ENCODE measurements at places on chromosomes 3 and 15.
A peak's percentile ranks its signal among the peaks of the same experiment; 100 is the strongest.

- no peak for DNase-seq
Observed at GRCh38 chr3:18046131-18046915, 303.9 kb upstream of the TBC1D5 start.

- DNase-seq: no peak
Observed at GRCh38 chr3:174441588-174442301, 417.4 kb upstream of the NAALADL2 start.

- no peak for DNase-seq
Observed at GRCh38 chr3:149221783-149222517, at the start of gene CP. Gene CP, minus strand, starts transcription at chr3:149221829. Its CDS starts 37 bp downstream, at chr3:149221792.

DNA sequence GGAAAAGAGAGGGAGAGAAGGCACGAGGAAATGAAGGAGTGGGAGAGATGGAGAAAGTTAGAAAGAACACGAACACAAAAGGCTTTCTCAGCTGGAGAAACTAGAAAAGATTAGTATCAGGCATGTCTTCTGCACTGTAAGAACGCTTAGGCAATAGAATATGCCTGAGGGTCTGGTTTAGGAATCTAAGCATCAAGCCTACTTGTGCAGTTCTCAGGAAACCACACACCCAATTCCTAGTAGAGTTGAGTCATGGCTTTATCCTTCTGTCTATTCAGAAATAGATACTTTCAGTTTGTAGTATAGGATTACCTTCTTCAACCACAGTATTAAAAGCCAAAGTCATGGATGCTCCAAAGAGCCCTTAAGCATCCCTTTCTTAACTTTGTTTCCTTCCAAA lies 969.4 kb downstream of the NTRK3 start:
- DNase-seq: peak; percentile 89

DNA sequence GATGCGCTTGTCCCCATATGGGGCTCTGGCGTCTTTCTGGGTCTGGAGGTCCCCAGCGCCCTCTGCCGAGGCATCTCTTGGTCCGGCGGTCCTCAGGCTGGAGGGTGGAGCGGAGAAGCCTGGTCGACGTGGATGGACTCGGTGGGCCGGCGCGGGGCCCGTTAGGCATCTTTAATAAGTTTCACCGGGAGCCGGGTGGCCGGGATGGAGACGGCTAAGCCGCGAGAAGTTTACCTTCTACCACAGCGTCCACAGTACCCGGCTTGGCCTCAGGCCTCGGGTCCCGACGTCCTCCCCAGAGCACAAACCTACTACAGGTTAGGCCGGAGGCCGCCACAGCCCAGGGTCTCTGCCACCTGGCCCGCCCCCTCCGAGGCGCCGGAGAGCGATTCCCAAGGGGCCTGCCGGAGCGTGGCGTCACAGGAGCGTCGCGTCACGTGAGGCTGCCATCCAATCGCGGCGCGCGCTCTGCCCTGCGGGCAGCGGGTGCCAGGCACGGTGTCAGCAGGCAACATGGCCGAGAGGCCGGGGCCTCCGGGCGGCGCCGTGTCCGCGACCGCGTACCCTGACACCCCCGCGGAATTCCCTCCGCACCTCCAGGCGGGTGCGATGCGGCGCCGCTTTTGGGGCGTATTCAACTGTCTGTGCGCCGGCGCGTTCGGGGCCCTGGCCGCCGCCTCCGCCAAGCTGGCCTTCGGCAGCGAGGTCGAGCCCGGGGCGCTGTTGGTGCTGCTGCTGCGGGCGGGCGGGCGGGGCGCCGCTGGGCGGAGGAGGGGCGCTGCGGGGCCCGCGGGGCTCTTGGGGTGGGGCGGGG lies at the start of gene TMEM42:
Gene TMEM42, plus strand, starts transcription at position 501 of the 814 bp plus-strand sequence. Its CDS starts 13 bp downstream, at position 514.
- peak; percentile 53 for DNase-seq

DNA sequence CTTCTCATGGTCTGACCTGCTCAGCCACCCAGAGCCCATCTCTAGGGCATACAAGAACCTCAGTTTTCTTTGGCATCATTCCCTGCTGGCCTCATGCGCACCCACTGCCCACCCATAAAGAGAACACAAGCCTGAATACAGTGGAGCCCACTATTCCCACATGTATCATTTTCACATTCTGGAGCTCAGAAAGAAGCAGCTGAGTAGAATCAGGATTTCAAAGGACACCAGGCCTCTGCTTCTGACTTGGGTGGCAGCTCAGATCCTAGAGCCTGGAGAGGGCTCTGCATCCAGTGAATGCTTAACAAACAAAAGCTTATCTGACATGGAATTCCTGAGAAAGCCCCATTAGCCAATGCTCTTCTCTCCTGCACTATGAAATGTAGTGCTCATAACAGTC lies 34.7 kb downstream of the RBP2 start:
- DNase-seq: no peak

- no peak for DNase-seq
Observed at GRCh38 chr3:51642462-51642861, 28.6 kb upstream of the TEX264 start.

DNA sequence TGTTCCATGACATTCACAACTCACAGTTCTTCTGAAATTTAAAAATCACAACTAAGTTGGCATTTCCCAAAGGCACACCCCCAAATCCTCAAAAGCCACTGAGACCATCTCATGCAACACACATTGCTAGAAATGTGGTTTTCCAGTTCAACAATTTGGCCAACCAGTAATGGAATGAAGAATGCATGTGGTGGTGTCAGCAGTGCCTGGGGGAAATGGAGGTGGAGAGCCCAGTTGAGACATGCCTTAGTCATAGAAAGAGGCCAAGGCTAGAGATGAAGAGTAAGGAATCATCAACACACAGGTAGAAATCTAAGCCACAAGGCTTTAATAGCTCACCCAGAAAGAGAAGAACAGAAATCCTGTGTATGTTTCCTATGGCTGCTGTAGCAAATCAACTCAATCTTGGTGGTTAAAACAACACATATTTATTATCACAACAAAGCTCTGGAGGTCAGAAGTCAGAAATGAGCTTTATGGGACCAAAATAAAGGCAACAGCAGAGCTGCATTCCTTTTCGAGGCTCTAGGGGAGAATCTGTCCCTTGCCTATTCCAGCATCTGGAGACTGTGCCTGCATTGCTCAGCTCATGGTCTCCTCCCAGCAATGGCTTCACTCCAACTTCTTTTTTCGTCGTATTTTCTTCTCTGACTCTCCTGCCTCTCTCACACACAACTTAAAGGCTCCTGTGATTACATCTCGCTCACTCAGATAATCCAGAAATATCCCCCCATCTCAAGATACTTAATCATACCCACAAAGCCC lies 54.0 kb downstream of the SNTN start:
- DNase-seq: no peak

- no peak for DNase-seq
Observed at GRCh38 chr3:47533481-47533880, 20.0 kb upstream of the ELP6 start.

DNA sequence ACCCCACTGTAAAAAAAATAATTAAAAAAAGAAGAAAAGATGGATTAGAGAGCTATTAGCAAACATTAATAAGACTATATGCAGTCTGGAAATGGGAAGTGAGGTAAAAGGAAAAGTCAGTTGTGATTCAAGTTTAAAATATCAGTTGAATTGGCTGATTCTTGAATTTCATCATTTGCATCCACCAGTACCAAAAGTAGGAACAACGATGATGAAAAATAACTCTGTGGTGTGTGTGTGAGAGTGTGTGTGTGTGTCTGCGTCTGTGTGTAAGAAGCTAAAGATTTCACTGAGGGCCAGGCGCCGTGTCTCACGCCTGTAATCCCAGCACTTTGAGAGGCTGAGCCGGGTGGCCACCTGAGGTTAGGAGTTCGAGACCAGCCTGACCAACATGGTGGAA lies 56.0 kb upstream of the SLC4A7 start:
- no peak for DNase-seq

DNA sequence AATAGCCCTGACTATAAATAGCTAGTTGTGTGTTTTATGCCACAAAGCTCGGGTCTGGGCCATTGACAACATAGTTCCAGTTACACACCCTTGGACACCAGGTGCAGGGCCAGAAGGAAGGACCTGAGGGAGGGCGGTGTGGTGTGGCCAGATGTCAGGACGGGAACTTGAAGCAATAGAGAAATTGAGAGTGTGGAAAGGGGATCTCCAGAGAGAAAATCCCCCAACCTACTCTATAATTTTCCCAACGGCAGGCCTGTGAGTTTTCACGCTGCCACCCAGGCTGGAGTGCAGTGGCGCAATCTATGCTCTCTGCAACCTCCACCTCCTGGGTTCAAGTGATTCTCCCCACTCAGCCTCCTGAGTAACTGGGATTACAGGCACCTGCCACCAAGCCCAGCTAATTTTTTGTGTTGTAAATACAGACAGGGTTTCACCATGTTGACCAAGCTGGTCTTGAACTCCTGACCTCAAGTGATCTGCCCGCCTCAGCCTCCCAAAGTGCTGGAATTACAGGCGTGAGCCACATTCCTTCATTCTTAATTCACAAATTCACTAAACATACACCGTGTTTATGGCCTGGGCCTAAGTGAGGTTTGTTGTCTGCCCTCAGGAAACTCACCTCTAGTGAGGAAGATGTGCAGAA lies 70.8 kb upstream of the KLF13 start:
- no peak for DNase-seq

GRCh38 chr3:20741381-20741780 lies 555.4 kb upstream of the SGO1 start:
- DNase-seq: no peak

DNA sequence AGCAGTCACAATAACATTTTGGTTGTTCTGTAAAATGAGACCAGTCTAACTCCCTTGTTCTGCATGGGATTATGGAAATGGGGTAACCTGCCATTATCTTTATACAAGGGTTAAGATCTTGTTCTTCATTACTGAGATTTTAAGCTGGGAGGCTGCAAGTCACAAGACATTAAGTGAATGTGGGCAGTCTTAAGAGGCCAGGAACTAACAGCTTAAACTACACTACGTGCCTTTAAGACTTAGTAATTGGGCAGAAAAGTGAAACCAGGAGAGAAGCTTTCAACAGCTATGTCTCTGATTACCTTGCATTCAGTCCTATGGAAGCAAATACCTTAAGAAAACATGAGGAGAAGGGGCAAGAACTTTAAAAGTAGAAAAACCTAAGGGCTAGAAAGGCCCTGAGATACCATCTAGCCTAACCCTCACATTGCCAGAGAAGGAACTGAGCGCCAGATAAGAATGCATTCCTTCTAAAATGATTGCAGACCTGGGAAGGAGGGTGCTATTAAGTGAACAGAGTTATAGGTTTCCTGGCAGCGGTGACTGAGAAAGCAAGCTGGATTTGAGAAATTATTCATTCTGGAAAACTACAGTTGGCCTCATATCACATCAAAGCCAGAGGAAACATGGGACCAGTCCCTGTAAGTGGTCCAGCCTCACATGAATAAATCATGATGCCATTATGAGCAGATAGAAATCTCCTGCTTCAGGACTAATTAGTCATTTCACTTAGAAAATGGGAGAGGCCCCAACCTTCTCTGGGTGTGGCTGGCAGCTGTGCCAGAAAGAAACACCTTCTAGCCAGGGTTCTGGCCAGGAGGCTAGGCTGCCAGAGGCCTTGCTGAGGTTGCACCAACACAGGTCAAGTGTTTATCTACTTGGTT lies 32.9 kb downstream of the DAPK2 start:
- DNase-seq: no peak

GRCh38 chr3:194100856-194101390 lies 35.0 kb upstream of the HES1 start:
- DNase-seq: no peak

- DNase-seq: peak; percentile 28
Observed at GRCh38 chr15:70748281-70748747, 15.0 kb downstream of the UACA start.

DNA sequence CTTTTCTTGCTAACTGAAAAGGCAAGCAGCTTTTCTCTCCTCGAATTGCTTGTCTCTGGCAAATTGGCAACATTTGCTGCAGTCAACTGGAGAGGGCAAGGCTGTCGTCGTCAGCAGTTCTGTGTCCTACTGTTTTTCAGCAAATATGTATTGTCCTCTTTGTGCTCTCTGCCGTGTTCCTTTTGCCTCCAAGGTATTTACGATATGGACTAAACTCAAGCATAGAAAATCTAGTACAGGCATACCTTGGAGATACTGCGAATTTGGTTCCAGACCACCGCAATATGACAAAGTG lies 558 bp upstream of the SLC30A4 start:
- no peak for DNase-seq

DNA sequence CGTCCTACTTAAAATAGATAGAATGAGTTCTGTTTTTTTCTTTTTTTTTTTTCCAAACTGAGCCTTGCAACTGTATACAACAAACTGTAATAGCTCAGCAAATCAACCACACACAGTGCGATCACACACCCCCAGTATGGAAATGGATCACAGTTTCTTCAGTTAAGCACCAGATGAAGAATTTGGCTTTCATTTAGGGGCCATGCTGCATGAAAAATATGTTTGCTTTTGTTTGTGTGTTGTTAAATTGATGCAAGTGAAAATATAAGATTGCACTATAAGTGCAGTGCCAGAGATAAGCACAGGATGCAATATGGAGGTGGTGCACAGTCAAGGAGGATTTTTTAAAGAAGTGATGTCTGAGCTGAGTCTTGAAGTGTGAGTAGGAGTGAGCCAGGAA lies 17.8 kb downstream of the CCDC54 start:
- DNase-seq: no peak

- no peak for DNase-seq
Observed at GRCh38 chr3:123799544-123800361, 84.4 kb downstream of the MYLK start.

DNA sequence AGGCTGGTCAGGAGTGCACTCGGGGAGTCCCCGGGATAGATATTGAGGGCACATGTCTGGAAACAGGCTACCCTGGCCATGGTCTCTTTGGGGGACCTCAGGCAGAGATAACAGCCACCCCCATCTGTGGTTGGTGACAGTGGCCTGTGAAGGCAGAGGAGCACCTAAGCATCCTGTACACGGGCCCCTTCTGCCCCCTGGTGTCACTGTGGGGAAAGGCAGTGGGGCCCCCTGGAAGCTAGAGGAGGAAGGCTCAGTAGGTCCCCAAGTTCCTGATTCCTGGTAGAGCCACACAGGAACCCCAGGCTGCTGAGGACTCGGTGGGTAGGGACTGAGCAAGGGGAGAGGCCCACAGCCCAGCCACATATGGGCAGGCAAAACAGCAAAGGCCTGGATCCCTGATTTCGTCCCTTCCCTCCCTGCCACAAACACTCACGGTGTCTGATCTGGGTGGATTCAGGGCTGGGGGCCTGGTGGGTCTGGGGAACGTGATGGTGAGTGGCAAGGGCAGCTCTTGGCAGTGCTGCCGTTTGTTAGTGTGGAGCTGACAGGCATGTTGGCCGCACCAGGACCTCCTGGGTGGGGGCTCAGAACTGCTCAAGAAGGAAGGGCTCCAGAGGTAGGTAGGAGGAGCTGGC lies 14.1 kb upstream of the CXCR6 start:
- no peak for DNase-seq

DNA sequence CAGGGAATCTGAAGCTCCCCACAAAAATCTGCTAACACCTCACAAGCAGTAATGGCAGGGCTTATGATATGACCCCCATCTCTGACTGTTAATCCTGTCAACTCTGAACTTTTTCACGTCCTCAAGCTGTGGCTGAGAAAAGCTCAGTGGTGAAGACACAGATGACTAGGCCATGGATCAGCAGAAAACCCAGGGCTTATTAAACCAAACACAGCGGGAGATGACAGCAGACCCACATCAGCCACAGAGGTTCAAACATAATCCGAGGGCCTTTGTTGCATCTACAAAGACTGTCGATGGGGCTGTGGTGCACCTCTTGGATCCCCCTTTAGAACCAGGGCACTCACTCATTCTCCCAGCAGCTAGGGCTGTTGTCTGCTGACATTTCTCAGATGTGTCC lies 50.4 kb downstream of the GLB1 start:
- no peak for DNase-seq

GRCh38 chr15:60967728-60968127 lies 261.4 kb downstream of the RORA start:
- DNase-seq: no peak

- peak; percentile 81 for DNase-seq
Observed at GRCh38 chr3:172159962-172160538, 120.7 kb downstream of the FNDC3B start.
